ENCODE measurements at places on chromosomes 7 and 10. TPM values are rescaled to one million over a fixed set of nuclear protein-coding genes. Genes with fewer than 3 reads are reported as not detected.
A peak's percentile ranks its signal among the peaks of the same experiment; 100 is the strongest.

Gene OR2A7
- total RNA-seq, result 2.6 TPM

DNA sequence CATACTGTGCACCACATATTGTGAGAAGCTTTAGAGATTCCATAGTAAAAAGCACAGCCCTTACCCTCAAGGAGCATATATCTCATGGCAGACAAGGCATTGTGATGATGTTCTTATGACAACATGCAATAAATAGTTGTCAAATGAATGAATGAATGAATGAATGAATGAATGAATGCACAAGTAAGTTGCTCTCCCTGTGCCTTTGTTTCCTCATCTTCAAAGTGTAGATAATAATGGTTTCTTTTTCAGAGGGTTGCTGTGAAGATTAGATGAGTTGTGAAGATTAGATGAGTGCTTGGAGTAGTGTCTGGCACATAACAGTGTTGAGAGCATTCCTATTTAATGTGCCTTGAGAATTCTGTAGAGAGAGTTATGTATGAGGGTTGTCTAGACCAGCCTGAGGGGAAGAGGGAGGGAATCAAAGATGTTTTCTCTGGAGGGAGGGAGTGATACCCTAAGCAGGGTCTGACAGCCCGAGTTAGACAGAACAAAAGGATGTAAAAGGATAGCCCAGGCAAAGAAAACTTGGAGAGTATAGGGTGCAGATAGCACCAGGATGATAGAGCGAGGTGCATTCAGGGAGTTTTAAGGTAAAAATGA, 217.2 kb downstream of the RELN start:
- no peak overlapping the region for H3K27ac ChIP-seq
- no peak overlapping the region for H3K4me3 ChIP-seq
- no peaks in the 10 kb centered on the region for H3K27me3 ChIP-seq
- no peak for DNase-seq

DNA sequence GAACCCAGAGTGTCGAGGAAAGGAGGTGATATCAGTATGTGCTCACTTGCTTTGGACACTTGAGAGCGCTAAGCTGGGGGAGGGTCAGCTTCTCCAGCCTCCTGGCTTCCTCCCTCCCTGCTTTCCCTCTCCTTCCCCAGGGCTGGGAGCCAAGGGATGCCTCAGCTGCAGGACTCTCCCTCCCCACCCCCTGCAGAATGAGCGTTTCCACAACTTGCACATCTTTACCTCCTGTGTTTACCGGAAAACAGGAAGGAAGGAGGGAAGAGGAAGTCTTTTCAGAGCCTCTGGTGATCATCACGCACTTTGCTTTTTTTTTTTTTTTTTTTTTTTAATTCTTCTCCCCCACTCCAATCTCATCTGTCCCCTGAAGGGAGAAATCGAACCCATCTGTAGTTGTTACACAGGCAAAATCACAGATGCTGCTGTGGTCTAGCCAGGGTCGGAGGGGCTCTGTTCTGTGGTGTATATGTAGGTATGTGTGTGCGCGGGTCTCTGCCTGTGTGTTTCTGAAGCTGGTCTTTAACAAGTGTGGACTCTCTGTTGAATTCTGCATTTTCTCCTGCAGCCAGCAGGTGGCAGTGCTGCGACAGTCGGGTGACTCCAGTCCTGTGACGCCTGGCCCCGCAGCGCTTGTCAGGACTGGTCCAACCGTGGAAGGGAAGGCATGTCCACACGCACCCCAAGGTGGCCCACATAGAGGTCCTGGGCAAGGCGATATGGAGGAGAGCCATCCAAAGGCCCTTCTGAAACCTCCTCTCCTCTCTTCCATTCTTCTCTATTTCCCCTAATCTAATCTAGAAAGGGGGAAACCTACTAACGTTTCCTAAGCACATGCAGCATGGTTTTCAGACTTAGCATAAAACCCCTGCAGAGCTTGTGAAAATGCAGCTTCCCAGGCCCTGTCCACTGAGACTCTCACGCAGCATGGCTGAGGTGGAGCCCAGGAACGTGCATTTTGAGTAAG, 257.6 kb downstream of the PLXNA4 start:
- H3K36me3 ChIP-seq, result peaks cover 6% of the 10 kb centered on the region
- H3K27me3 ChIP-seq, result peaks cover 11% of the 10 kb centered on the region
- H3K4me3 ChIP-seq, result peak overlapping the region; percentile 9
- peaks cover 17% of the 10 kb centered on the region for H3K4me1 ChIP-seq
- H3K27ac ChIP-seq, result peak overlapping the region; percentile 76

GRCh38 chr7:10239695-10240345, 733.9 kb upstream of the PHF14 start:
- no peaks in the 10 kb centered on the region for H3K4me1 ChIP-seq
- no peaks in the 10 kb centered on the region for H3K36me3 ChIP-seq
- no peaks in the 10 kb centered on the region for H3K27me3 ChIP-seq
- H3K27ac ChIP-seq, result no peak overlapping the region

DNA sequence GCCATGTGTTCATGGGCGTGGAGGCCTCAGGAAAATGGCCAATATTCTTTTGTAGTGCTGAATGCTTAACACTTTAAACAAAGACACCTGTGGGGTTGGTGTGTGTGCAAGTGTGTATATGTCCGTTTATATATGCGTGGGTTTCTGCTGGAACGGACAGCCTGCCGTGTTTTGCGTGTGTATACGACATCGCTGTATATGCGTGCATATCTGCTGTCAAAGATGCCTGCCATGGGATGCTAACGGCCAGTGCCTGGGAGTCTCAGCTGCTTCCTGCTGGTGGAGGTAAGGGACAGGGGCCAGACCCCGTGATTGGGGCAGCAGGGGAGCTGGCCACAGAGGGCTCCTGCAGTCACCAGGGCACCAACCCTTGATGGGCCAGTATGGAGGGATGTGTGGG, 216.3 kb upstream of the SHH start:
- H3K27ac ChIP-seq, result no peak overlapping the region
- DNase-seq, result no peak
- H3K4me1 ChIP-seq, result peaks cover 5% of the 10 kb centered on the region
- no peaks in the 10 kb centered on the region for H3K27me3 ChIP-seq
- H3K4me3 ChIP-seq, result no peak overlapping the region

Gene CYP3A4
- total RNA-seq, result not detected

Gene HECW1
- 0.15 TPM for total RNA-seq

Gene DNAH11
- 0.18 TPM for total RNA-seq

Gene FAM131B
- total RNA-seq, result 1.0 TPM

Gene GPR141
- not detected for total RNA-seq

- no peak for DNase-seq
- H3K4me3 ChIP-seq, result no peak overlapping the region
- no peaks in the 10 kb centered on the region for H3K4me1 ChIP-seq
Observed at GRCh38 chr10:98589691-98590090, 143.0 kb upstream of the HPS1 start.

Gene ABCB1
- 1.0 TPM for total RNA-seq

- H3K4me1 ChIP-seq, result no peaks in the 10 kb centered on the region
- no peak overlapping the region for H3K4me3 ChIP-seq
- no peaks in the 10 kb centered on the region for H3K27me3 ChIP-seq
- no peak for DNase-seq
- no peak overlapping the region for H3K27ac ChIP-seq
- H3K36me3 ChIP-seq, result no peaks in the 10 kb centered on the region
Observed at GRCh38 chr10:14340051-14340744, 9.5 kb upstream of the FRMD4A start.

DNA sequence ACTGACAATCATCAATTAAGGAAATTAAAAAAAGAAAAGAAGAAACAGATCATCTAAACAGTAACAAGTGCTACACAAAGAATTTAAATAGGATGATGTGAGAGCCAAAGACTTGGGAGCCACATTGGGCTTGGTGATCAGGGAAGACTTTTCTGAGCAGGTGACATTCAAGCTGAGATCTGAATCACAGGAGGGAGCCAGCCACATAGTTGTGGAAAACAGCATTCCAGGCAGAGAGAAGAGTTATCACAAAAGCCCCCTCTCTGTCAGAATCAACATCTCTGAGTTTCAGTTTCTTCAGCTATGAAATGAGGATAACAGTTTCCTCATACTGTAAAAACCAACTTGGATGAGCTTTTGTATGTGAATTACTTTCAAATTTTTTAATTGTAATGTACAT, 169.2 kb upstream of the PLXNA4 start:
- no peak for DNase-seq
- no peak overlapping the region for H3K4me3 ChIP-seq

Gene RNF32
- total RNA-seq, result 1.9 TPM

DNA sequence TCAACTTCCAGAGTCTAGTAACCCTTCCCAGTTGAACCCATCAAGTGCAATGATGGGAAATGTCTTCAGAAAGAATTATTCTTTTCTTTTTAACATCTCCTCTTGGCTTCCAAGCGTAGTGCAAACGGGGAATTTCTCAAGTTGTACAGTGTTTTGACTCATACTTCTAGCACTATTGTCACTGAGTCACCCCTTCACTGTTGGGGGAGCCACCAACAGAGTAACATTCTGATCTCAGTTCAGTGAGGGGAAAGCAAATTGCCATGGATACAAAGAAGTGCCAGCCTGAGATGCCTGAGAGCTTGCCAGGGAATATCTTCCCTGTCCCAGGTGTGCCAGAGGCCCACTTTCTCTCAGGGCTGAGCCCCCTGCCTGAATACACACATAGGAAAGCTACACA, 31.0 kb downstream of the CYP3A5 start:
- H3K27ac ChIP-seq, result no peak overlapping the region
- no peak for DNase-seq
- no peak overlapping the region for H3K4me3 ChIP-seq

GRCh38 chr7:28060371-28060950, 120.1 kb downstream of the JAZF1 start:
- H3K4me3 ChIP-seq, result no peak overlapping the region
- no peaks in the 10 kb centered on the region for H3K27me3 ChIP-seq
- no peaks in the 10 kb centered on the region for H3K36me3 ChIP-seq
- no peak overlapping the region for H3K27ac ChIP-seq
- DNase-seq, result no peak

All from endothelial cell (in vitro differentiated cells).